ENCODE measurements at places on chromosomes 3 and 15.

- DNase-seq = no peak
These were observed 22.9 kb downstream of the SECISBP2L start for GRCh38 chr15:49023354-49023753.

GRCh38 chr3:169128579-169128978, 534.9 kb downstream of the MECOM start:
- no peak for DNase-seq

- DNase-seq = no peak
These were observed 11.9 kb upstream of the ARHGEF3 start for GRCh38 chr3:56813653-56813960.

GRCh38 chr3:182438398-182438797, 354.9 kb upstream of the ATP11B start:
- no peak for DNase-seq

DNA sequence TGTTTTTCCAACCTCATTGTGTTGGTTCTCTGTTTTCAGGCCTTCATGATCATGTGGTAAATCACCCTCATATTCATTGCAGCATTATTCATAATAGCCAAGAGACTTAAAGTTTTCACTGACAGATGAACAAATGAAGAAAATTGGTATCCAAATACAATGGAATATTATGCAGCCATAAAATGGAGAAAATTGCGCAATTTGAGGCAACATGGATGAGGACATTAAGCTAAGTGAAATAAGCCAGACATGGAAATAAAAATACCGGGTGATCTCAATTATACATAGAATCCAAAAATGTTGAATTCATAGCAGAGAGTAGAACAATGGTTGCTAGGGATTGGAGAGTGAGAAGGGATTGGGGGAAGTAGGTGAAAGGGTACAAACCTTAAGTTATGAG, 491.9 kb upstream of the KCNMB2 start:
- no peak for DNase-seq

GRCh38 chr3:160982491-160982890, 122.7 kb downstream of the B3GALNT1 start:
- no peak for DNase-seq
